Mucosa of gallbladder (tissue), 1 donor: ENCODE measurements at places on chromosomes 2 and 18.

DNA sequence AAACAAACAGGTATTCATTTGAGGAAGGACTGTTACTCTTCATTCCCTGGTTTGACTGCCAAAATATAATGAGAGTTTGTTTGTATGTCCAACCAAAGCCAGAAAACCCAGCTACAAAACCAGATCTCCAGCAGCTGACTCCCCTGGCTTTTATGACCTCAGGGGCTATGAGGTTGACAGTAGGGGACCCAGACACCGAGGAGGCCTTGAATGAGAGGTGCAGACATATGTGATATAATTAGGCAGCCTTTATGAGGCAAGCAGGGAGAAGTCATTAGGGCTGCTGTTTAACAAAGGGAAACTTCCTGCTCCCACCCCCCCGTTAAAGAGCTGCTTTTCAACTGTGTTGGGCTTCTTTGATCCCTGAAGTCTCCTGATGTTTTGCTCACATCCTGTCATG lies 236.7 kb downstream of the SLC4A3 start:
- no peak for DNase-seq

- no peak for DNase-seq
These were observed 10.8 kb downstream of the TYMS start for GRCh38 chr18:668260-668659.

DNA sequence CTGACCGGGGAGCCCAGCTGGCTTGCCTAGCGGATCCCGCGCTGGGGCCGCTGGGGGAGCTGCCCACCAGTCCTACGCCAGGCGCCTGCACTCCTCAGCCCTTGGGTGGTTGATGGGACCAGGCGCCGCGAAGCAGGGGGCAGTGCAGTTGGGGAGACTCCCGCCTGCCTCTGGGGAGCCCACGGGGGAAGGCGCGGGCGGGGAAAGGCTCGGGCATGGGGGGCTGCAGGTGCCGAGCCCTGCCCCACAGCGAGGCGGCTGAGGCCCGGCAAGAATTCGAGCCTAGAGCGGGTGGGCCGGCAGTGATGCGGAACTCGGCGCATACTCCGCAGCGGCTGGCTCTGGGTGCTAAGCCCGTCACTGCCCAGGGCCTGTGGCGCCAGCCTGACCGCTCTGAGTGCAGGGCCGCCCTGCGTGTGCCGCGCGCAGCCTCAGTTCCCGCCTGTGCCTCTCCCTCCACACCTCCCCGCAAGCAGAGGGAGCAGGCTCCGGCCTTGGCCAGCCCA lies 249.1 kb upstream of the TEKT4 start:
- DNase-seq: no peak

DNA sequence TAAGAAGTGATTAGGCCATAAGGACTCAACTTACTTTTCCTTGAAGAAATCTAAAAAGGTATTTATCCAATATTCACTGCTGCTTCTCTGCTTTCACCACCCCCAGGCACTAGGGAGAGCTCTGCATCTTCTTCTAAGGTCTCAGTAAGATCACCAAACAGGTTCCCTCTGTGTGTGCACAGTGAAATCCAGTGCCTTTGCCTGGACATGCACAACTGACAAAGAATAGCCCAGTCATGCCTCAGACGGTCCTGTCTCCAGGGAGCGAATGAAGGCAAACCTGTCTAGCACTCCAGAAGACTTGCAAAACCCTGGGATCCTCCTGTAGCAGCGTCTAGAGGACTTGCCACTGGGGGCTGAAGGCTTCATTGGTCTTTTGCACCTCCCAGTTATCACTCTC lies 344.5 kb upstream of the LRATD1 start:
- no peak for DNase-seq

GRCh38 chr18:35163014-35163539 lies 77.8 kb upstream of the ZNF397 start:
- no peak for DNase-seq

- no peak for DNase-seq
These were observed 92.9 kb downstream of the NEDD4L start for GRCh38 chr18:58136879-58137278.

DNA sequence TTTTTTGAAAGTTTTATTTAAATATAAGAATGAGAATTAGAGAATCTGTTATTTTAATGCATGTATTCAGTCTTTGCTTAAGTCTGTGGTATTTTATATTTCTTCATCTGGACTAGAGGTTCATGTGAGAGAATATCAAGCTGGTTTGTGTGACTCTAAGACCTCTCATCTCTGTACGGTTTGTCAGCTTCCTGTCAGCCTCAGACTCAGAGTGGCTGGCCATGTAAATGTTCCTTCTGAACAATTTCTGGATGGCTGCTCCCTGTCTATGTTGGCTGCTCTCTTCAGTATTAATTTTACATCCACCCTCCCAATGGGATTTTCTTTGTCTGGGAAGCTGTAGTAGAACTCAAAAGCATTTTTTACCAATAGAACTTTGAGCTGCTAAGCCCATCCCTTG lies 225.3 kb upstream of the THUMPD2 start:
- no peak for DNase-seq

DNA sequence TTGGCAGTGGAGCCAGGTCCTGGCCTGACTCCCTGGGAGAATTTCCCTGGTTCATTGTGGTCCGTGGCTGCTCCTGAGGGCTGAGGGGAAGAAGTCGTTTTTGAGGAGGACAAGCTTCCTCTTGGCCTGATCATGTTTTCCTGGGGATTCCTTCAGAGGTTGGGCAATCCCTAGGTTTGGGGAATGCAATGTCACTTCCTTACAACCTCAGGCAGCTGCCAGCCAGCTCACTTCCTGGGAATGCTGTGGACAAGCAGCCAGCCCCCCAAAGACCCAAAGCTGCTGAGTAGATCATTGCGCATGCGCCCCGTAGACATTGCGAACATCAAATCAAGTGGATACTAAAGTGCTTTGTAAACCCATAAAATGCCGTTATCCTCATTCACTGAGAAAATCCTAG lies 7.7 kb upstream of the DNMT3A start:
- no peak for DNase-seq

DNA sequence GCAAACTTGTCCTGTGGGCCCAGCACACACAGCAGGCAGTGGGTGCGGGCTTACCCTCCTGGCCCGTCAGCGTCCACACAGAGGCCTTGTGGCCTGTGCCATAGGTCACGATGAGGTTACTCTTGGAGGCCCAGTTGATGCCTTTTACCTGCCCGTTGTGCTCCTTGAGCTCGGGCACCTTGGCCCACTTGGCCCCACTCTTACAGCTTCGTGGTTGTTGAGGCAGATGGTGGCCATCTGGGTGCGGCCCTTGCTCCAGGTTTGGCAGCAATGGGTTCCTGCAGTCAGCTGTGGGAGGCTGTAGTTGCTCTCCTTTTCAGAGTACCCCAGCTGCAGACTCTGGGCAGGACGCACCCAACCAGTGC lies 45.5 kb upstream of the PTH2R start:
- no peak for DNase-seq

DNA sequence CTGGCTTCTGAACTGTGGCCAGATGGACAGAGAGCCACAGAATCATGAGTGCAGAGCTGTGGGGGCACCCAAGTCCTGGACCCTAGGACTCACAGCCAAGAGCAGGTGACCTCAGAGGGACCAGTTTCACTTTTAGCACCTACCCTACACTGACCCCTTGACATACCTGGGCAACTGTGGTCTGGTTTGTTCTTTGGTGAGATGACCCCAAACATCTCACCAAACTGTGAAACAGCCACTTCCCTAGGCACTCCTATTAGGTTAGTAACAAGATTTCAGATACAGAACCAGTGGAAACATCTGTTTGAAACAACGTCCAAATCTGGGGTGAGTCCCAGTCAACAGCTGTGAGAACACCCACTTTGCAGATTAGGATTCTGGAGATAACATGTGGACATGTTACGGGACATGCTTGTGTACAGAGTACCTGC lies 1.9 kb upstream of the ZFP36L2 start:
- no peak for DNase-seq

DNA sequence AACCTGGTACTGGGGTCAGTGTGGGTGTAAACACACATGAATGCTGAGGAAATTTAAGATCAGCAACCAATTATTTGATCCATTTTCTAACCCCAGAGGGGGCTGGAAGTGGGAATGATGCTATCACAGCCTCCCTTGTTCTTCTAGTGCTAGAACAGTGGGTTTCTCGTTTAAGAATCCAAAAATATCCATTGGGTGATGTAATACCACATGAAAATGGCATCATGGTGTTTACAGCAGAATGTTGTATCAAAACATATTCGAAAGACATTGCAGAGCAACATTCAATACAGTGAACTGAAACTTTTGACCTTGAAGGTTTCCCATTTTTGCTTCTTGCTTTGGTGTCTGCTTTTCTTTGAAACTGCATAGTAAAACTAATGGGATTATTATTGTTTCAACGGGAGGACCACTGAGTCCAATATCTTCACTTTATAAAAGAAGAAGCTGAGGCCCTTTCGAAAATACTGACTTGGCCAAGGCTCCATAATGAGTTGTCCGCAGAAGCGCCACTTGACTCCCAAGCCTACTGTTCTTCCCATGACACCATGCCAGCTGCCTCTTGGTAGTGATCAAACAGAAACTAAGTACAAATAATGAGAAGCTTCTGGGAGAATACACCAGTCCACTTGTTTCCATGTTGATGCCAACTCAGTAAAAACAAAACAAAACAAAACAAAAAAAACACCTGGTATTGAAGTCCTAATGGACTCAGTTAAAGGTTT lies 106.1 kb downstream of the COLEC12 start:
- no peak for DNase-seq

DNA sequence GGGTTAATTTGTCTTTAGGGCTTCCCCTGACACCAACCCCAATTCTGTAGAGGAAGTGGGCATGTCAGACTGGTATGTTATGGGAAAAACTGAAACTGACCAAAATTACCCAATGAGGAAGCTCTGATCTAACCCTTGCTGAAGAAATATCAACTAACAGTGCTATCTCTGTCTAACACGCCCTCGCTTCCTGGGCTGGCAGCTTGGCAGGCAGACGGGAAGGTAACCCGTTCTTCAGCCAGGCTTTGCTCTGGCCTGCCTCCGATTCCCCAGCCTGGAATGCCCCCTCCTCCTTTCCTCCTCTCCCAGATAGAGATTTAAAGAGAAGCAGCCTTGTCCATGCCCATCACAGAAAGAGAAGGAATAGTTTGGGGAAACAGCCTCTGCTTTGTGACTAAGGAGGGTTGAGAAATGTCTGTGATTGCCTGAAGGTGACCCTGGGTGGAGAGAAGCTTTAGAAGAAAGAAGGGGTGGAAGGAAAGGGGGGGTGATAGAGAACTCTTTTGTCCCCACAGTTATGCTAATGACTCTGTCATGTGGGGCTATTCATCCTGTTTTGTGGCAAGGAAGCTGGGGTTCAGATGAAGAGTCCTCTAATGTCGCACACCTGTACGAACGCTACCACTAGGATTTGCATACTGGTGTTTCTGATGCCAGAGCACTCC lies 15.4 kb downstream of the HK2 start:
- peak; percentile 58 for DNase-seq

GRCh38 chr2:224369028-224369632 lies 32.8 kb downstream of the FAM124B start:
- no peak for DNase-seq

DNA sequence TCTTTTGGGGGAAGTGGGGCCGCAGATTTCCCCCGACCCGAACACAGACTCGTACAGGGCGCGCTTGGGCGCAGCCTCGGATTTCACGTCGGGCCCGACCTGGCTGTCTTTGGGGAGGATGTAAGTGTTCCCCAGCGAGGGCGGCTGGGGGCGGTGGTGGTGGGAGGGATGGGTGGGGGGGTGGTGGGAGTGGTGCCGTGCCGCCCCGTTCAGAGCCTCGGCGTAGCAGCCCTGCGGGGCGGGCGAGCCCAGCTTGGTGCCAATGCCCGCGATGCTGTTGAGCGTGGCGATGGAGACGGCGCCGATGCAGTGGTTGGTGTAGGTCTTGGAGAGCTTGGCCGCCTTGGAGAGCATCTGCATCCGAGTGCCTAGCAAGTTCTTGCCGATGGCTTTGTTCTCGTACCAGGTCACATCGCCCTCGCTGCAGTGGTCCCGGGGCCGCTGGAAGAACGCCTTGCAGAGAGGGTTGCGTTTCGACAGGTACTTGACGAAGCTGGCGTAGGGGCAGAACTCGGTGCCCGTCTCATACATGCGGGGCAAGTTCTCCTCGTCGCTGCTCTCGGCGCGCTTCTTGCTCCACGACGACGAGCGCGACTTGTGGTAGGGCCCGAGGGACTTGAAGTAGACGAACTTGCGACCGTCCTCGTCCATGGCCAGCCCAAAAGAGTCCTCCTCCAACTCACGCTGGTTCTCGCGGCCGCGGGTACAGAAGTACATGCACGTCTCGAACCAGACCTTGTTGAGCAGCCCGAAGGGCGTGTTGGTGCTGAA lies 1.3 kb downstream of the KCTD1 start:
- no peak for DNase-seq

DNA sequence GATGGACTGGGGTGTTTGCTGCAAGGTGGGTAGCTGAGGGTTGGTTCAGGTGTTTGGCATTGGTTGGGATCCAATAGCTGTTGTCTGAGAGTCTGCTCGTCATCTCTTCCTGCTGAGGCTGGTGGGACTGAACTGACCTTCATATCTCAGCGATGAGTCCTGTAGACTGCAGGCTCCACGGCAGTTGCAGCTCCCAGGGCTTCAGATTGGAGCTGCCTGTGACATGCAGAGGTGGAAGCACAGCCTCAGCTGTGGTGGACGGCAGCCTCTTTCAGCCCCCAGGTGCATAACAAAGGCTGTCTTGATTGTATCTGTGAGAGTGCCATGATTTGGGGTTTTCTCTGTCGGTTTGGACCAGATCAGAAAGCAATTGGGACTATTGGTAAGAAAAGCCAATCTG lies 3.9 kb upstream of the IL1R2 start:
- no peak for DNase-seq

DNA sequence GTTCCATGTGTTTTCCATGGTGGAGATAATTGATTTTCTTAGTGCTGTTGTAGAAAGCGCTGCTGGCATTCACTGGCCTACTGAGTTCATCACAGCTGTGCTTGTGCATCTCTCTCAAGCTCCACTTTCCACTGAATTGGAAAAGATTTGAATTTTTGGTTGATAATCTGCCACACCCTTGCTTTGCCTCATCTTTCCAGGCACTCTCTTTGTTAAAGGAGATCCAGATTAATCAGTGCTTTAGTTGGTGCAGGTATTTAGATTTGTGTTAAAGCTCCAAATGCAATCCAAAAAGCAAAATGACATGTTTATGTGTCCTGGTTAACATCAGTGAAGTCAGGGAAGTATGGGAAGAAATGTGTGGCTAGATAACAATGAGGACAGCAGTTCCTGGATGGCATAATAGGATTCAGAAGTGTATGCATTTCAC lies 2.7 kb upstream of the COL3A1 start:
- no peak for DNase-seq

DNA sequence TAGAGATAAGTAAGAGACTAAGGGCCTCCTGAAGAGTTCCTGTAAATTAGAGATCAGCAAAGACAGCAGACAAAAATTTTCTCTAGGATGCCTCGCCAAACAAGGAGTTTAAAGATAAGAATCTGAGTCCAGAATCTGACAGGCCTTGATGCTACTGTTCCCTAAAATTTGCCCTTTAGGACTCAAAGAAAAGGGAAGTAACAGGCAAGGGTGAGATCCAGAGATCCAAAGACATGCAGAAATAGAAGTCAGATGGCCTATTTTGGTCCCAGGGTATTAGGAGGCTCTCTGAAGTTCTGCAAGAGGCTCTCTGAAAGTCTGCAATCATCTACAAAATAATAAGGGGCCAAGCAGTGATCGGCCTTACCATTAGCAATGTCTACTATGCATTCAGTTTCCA lies 33.0 kb downstream of the GALNT5 start:
- no peak for DNase-seq

GRCh38 chr2:88690591-88691338 lies 708 bp upstream of the RPIA start:
- DNase-seq: peak; percentile 25
